Kidney glomerular epithelial cell (primary cell): ENCODE measurements at places on chromosomes 3 and 15.

- no peak for DNase-seq
Observed at GRCh38 chr3:42747581-42747980, 25.5 kb downstream of the CCDC13 start.

GRCh38 chr3:190166948-190167347 lies 46.3 kb upstream of the P3H2 start:
- no peak for DNase-seq

GRCh38 chr15:75090388-75090734 lies 67.0 kb downstream of the PPCDC start:
- DNase-seq: no peak

DNA sequence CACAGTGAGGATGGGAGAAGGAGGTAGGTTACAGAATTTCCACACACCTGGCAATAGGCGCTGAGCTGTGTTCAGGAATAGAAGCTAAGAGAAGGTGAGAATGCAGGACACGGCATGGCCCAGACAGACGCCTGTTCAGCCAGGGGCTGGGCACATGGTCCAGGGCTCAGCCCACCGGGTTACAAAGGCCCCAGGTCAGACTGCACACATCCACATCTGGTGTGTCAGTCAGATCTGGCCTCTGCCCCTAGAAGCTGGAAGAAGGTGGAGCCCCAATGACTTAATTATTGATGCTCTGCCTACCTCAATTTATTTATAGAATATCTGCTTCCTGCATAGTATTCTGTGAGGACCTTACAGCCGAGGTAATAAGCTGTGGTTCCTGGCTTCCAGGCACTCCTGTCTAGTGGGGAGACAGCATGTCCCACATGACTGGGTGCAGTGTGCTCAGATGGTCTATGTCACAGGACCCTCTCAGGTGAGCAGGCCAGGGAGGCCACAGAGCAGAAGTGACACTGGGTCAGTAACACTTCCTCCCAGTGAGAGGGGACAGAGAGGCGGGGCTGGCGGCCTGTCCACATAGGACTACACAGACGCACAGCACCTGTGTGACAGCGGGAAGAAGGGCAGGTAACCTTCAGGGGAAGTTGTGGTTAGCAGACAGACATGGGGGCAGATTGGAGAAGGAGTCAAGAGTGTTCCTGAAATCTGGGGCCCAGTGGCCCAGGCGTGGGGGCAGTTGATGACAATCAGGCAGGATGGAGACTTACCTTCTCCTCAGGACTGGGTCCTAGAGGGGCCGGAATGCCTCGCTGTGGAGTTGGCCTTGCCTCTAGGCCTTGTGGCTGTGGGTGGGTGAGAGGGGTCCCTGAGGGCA lies 38.6 kb upstream of the PLXNA1 start:
- DNase-seq: no peak

- DNase-seq: no peak
Observed at GRCh38 chr3:37202035-37202434, 27.7 kb upstream of the LRRFIP2 start.

DNA sequence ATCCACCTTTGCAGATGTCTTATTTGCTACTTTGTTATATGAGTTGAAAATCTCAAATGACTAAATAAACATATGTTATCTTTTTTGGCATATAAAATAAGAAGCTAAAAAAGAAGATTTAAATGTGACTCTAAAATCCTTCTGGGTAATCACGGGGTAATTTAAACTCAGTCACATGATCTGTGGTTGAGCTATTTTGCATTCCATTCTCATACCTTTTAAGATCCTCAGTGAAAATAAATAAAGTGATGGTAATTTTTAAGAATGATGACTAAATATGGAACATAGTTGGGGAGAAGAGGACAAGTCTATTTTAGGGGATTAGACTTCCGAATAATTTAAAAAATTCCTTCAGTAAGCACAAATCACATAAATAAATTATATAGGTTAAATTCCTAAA lies 1076.8 kb downstream of the TUSC7 start:
- no peak for DNase-seq
